HCT116 (cell line): ENCODE measurements at places on chromosomes 4 and X.

- DNase-seq: no peak
Observed at GRCh38 chr4:44016570-44017421, 431.8 kb downstream of the KCTD8 start.

- DNase-seq: no peak
Observed at GRCh38 chr4:71334465-71334882, 4.3 kb upstream of the SLC4A4 start.

- DNase-seq: no peak
Observed at GRCh38 chr4:153521999-153522801, 56.0 kb downstream of the TMEM131L start.

- no peak for DNase-seq
Observed at GRCh38 chr4:189121336-189121735, 819.3 kb upstream of the FRG1 start.

- no peak for DNase-seq
Observed at GRCh38 chr4:25307596-25307995, 5.0 kb upstream of the ZCCHC4 start.

GRCh38 chr4:21628116-21628670, 320.4 kb downstream of the KCNIP4 start:
- no peak for DNase-seq

- DNase-seq: no peak
Observed at GRCh38 chr4:85187106-85187505, 220.6 kb upstream of the WDFY3 start.

GRCh38 chr4:164408831-164409230, 345.1 kb upstream of the SMIM31 start:
- DNase-seq: no peak

DNA sequence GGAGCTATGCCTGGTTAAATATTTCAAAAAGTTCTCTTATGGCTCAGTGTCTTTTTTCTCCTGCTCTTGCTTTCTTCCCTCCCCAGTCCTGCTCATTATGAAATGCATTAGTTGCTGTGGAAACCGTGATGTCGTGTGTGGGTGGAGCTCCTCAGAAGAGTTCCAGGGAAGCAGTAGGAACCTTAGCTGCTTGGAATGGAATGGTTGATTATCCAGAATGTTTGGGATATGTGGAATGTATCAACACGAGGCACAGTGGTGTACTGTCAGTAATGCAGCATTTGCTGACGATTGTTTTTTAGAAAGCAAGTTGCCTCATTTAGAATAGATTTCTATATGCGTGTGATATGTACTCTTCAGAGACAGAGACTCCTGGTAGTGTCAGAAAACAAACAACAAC, 333.2 kb downstream of the ARHGAP10 start:
- no peak for DNase-seq

DNA sequence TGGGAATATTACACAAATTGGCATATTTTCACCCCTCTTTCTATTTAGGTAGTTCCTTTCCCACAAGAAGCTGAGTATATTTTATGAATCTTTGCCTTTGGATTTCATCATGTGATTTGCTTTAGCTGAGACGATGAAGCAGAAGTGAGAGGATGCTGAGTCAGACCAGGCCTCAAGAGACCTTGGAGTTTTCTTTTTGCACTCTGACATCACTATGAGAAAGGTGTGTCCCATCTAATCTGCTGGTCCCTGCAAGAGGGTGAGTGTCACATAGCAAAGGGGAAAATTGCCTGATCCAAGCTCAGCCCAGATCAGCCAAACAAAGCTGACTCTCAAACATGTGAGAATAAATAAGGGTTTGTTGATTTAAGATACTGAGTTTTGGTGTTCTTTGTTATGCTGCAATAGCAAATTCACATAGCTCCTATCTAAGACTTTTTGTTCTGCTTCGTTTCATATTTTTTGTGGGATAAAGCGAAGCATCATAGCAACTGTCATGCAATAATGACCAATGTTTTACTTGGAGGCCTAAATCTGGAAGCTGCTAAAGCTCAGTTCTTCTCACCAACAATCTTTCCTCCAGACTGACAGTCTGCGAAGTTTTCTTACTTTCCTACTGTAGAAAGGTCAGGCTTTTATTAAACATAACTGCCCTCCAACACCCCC, 176.9 kb downstream of the PDHA2 start:
- no peak for DNase-seq

- DNase-seq: no peak
Observed at GRCh38 chr4:88843067-88843685, 145.5 kb upstream of the NAP1L5 start.

DNA sequence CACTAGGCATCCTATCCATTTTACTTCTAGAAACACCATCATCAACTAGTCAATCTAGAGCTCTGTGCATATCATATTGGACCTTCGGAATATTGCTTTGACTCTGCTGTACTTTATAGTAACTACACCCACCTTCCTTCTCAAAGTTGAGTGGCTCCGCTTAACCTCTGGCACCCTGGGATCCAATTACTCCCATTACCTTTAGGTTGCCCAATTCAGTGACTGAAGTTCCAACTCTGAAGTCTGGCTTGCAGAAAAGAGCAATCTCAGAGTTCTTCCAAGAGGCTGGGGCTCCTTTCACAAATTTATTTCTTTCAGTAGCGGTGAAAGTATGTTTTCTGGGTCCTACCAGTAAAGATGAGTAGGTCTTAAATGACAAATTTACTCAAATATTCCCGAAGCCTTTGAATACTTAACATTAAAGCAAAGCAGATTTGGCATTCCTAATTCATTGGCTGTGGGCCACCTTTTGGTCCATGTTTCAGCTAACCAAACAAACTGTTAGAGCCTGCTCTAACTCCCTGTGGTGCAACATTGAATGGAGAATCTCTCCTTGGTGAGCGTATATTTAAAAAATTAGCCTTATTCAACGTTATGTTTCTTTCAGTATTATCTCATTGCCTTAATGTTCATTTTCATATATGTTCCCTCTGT, 1215.8 kb downstream of the RAPGEF2 start:
- DNase-seq: peak; percentile 35

GRCh38 chrX:137550665-137551261, 15.2 kb upstream of the ZIC3 start:
- DNase-seq: no peak

DNA sequence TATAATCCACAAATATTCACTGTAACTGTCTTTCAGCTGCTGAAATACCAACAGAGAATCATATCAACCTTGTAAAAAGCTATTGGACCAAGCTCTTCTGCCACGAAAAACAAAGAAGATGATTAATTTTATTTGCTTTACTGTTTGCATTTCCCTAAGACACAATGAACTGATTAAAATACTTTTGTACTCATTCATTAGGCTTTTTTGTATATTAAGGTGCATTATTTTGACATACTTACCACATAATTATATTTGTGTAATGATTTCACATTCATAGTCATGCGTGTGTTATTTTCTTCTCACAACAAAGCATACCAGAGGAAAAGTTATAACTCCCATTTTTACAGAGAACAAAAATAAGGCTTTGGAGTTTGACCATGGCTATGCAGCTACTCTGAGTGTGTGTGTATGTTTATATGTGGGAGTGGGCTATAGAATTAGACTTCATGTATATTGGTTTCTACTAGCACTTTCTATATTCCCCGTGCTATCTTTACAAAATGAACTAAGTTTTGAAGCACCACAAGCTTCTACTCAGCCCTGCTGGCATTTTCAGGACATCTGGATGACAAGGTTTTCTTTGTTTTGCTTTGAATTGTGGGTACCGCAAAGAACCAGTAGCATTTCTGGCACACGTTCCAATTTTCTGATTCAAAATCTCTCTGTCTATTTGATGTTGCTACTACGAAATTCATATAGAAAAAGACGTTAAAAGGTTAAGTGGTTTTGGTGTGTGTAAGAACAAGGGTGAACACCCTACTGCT, 11.0 kb upstream of the FGF5 start:
- no peak for DNase-seq

- no peak for DNase-seq
Observed at GRCh38 chr4:102593147-102593546, 92.0 kb downstream of the NFKB1 start.

- no peak for DNase-seq
Observed at GRCh38 chr4:80500613-80501012, 165.1 kb downstream of the CFAP299 start.

- DNase-seq: no peak
Observed at GRCh38 chr4:5256421-5256820, 205.1 kb downstream of the STK32B start.

DNA sequence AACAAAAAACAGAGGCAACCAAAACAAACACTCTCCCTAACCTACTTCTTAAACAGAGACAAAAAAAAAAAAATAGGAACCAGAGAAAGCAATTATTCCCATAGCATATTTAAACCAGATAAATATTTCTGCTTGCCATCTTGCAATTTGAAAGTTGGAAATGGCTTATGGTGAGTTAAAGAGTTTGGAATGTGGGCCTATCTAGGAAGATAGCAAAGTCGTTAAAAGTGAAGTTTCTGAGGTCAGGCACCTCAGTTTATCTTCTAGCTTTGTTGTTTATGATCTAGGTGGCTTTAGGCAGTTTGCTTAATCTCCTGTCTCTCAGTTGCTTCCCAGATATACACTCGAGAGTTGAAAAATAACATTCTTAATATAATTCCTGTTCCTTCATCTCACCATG, 284.2 kb downstream of the KCNIP4 start:
- DNase-seq: no peak

GRCh38 chr4:107278791-107279483, 242.8 kb upstream of the DKK2 start:
- no peak for DNase-seq

DNA sequence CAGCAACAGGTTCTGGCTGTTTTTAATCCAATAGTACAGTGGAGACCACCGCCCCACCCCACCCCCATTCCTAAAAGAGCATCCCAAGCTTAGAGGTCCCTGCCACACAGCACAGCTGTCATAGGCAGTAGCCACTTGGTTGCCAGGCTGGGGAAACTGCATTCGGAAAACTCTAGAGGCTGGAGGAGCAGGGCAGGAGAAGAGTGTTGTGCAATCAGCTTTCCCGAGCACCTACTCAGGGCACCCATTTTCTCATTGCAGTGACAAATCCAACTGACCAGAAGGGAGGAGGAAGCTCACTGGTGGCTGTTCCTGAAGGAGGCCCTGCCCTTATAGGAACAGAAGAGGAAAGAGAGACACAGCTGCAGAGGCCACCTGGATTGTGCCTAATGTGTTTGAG, 1.1 kb downstream of the CXCL1 start:
- no peak for DNase-seq

- DNase-seq: no peak
Observed at GRCh38 chrX:106672527-106672926, 54.0 kb upstream of the RNF128 start.

DNA sequence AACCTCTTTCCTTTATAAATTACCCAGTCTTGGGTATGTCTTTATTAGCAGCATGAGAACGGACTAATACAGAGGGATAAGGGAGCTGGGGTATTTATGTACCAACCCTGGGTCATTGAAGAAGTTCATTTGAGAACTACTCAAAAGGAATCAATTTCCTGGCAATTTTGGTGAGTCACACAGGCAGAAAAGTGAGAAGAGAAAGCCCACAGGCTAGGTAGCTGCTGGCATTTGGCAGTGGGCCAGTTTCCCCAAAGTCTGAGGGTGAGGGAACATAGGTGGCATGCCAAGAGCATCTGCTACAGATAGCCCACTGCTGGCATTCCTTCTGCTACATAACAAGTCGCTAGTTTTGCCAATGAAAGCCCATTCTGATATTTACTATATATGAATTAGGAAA, 411.2 kb downstream of the MID1IP1 start:
- DNase-seq: no peak

GRCh38 chr4:144461906-144462305, 184.1 kb upstream of the HHIP start:
- no peak for DNase-seq

DNA sequence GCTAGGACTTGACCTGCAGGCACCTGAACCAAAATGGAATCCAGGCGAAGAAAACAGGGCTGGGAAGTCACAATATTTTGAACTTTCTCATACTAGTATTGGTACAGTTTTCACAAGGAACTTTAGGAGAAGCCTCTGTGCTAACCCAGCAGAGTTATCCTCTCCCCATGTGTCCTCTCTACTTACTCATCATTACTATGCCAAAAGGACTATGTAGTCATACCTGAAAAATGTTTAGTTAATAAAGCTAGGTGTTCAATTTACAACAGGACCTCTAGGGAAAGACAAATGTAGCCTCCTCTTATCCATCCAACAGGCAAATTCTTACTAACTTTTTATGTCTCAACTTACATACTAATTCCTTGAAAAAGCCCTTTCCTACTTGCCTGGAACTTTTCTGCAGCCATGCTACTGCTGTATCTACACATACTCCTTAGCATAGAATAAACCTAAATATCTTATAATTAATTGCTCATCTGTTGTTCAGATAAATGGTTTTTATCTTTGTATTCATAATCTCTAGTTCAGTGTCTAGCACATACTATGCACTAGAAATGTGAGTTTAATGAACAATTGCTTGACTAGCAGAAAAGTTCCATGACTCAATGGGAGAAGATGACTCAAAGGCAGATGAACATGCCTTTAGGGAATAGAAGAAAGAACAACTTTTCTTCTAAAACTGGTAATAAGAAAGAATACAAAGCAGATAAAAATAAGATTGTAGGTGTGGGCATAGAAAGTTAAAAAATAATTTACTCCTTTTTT, 215.5 kb upstream of the VEGFC start:
- no peak for DNase-seq

GRCh38 chr4:37976991-37977470, 16.8 kb downstream of the PTTG2 start:
- peak; percentile 24 for DNase-seq

- DNase-seq: no peak
Observed at GRCh38 chr4:103092245-103092644, 7.4 kb downstream of the BDH2 start.

DNA sequence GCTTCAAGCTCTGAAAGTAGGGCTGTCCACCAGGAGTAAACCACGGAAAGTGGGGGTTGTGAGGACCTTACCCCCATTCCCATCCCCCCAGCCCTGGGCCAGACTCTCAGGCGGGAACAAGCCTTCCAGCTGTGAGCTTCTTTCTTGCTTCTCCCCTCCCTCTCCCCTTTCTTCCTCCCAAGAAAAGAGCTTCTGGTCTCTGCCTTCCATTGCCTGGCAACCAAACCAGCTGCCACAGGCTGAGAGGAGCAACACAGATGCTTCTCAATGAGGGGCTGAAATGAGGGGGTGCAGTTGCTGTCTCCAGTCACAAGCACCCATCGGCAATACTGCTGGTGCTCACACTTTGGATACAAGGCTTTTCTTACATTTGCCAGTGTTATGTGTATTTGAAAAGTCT, 72.5 kb downstream of the SLC16A2 start:
- DNase-seq: no peak
